ENCODE measurements at places on chromosomes 4 and X.

- no peak for DNase-seq
Measured at GRCh38 chrX:150202641-150203247, 160.4 kb upstream of the MAMLD1 start.

DNA sequence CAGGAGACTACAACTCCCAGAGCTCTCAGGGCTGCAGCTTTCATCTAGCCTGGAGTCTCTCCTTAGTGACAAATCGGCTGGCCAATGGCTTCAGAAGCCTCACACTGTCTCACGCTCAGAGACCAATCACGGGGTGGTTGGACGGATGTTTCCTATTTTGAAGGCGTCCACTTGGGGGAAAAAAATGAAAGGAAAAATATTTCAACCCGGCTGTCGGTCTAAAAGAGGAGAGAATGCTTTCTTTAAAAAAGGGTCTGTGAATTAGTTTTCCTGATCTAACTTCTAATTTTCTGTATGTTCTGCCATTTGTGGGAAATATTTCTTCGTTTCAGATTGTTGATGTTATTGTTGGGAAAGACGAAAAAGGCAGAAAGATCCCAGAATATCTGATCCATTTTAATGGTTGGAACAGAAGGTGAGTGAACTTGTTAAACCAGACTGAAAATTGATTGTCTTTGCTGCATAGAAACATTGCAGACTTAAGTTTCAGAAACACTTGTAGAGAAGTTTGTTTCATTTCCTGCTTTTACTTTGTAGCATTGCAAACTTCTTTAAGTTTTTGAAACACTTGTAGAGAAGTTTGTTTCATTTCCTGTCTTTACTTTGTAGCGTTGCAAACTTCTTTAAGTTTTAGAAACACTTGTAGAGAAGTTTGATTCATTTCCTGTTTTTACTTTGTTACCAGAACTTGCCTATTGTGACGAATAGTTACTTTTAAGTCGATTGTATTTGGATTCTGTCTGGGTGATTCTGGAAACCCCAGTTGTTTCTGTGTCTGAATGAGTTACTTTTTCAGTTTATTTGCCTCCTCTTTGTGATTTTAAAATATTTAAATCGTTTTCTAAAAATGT is 1.6 kb downstream of the MSL3 start:
- DNase-seq = peak; percentile 89

- DNase-seq = no peak
Measured at GRCh38 chrX:30312858-30313257, 3.7 kb upstream of the NR0B1 start.

DNA sequence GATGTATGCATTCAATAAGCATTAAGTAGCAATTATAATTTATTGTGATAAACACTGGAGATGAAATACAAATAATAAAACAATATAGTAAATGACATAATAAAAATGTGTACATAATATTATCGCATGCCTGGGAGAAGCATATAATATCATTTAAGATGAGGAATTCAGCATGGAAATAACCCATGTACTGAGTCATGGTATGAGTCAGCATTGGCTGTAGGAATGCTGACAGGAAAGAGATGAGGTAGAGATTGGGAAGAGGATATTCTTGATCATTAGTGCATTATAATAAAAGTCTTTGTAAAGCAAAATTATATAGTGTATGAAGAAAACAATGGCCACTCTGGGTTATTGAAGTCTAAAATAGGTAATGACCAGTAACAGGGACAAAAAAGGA is 82.8 kb downstream of the MAGEB10 start:
- DNase-seq = peak; percentile 53

DNA sequence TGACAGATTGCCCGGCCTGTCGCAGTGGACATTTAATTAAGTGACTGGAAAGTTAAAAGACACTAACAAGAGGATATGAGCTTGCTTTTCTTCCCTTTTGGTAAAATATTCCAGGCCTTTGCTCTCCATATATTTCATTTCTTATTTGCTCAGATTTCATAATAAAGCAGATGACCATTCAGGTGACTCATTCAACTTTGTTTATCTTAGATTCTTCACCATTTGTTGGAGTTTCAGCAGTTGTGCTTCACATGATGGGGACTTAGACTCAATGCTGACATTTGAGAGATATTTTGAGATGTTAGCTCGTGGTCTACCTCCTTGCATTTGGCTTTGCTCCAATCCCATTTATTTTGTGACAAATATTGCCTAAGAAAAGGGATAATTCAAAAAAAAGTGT is 312.2 kb downstream of the ARHGAP24 start:
- peak; percentile 81 for DNase-seq

- no peak for DNase-seq
Measured at GRCh38 chr4:117154251-117154650, 68.9 kb upstream of the TRAM1L1 start.

- DNase-seq = no peak
Measured at GRCh38 chr4:115272185-115272584, 158.8 kb upstream of the NDST4 start.

Measured in renal cortical epithelial cell (primary cell).